CMK (cell line): ENCODE measurements at places on chromosomes 16 and 17.

GRCh38 chr17:63275318-63275970, 170.7 kb downstream of the CYB561 start:
- DNase-seq, result no peak

DNA sequence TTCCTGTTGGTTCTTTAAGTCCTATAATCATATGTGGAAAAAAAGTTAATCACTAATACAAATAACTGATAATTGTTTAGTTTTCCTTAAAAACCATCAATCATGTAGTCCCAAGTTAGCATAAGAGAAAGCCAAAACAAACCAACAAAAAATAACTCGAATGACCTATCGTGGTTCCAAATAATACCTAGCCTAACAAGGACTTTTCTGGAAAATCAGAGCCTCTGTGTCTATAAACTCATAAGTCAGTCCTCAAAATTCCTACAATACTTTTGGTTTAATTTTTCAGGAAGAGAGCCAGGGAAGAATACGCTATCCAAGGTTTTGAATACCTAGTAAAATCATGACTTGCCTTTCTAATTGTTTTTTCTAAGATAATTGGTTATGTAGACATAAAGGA, 975.3 kb upstream of the SOX9 start:
- DNase-seq, result no peak

DNA sequence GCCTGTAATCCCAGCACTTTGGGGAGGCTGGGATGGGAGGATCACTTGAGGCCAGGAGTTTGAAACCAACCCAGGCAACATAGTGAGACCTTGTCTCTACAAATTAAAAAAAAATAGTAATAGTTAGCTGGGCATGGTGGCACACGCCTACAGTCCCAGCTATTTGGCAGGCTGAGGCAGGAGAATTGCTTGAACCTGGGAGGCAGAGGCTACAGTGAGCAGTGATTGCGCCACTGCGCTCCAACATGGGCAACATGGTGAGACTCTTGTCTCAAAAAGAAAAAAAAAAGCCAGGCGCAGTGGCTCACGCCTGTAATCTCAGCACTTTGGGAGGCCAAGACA, 56.9 kb upstream of the MRTFB start:
- no peak for DNase-seq

DNA sequence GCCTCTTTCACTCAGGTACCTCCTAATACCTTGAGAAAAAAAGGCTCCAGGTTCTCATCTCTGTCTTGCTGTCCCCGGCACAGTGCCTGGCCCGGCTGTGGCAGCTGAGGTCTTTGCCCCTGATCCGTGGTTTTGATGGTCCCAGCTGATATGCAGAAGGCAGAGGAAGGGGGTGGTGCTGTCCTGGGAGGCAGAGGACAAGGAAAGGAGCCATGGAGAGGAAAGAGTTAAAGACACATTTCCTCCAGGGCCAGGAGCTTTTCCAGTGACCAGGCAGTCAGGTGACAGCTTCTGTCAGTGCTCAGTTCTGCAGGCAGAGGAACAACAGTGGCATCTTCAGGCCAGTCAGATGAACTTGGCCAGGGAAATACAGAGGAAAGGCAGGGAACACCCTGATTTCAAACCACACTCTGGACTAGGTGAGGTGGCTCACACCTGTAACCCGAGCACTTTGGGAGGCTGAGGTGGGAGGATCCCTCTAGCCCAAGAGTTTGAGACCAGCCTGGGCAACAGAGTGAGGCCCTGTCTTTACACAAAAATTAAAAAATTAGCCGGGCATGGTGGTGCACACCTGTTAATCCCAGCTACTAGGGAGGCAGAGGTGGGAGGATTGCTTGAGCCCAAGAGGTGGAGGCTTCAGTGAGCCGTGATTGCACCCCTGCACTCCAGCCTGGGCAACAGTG, 3.3 kb upstream of the COG1 start:
- DNase-seq, result no peak

- DNase-seq, result no peak
These were observed 23.1 kb downstream of the LITAFD start for GRCh38 chr16:8905168-8905762.

GRCh38 chr17:83178533-83179304, 99.3 kb downstream of the METRNL start:
- no peak for DNase-seq

DNA sequence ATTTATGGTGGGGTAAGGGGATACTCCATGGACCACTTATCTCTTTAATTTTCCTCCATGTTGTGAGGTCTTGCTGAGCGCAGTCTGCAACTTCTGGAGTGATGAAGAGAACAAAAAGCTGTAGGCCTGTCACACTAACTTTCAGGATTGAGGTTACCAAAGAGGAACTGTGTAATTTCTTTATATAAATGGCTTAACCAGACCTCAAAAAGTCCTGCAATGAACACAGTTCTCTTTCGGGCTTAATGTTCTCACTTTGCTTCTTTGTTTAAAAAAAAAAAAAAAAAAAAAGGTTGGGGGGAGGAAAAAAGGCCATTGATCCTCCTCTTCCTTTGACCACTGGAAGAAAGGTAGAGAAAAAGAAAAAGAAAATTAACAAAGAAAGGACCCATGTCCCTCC, 86.8 kb upstream of the SOX9 start:
- no peak for DNase-seq

- no peak for DNase-seq
These were observed 42.3 kb upstream of the NKD1 start for GRCh38 chr16:50505714-50506542.

GRCh38 chr16:31072540-31073141, 1.4 kb downstream of the ZNF668 start:
- DNase-seq, result no peak

DNA sequence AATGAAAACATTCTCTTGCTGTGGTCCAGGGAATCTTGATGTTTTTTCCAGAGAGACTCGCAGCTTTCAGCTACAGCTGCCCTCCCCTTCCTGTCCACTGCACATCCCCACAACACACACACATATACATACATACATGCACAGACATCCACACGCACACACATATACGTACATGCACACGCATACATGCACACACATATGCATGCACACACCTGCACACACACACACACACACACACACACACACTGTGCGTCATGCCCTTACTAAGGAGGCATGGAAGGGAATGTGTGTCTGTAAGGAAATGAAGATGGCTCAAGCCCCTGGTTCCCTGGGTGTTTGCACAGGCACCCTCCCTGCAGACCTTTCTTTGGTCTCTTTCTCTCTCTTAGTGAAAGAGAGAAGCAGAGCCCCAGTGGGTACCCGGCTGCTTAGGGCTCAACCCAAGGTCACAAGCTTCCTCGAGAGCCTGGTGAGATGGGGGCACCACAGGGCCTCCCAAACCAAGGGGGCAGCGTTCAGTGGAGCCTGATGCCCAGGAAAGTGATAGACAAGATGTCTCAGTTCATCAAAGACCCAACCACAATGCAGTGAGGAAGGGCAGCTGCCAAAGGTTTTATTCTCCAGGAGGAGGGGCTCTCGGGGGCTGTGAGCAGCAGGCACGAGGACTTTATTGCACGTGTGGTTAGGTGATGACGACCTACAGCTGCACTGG, 33.3 kb downstream of the TNFRSF13B start:
- no peak for DNase-seq

GRCh38 chr16:72715267-72715666, 332.7 kb downstream of the ZFHX3 start:
- DNase-seq, result no peak

DNA sequence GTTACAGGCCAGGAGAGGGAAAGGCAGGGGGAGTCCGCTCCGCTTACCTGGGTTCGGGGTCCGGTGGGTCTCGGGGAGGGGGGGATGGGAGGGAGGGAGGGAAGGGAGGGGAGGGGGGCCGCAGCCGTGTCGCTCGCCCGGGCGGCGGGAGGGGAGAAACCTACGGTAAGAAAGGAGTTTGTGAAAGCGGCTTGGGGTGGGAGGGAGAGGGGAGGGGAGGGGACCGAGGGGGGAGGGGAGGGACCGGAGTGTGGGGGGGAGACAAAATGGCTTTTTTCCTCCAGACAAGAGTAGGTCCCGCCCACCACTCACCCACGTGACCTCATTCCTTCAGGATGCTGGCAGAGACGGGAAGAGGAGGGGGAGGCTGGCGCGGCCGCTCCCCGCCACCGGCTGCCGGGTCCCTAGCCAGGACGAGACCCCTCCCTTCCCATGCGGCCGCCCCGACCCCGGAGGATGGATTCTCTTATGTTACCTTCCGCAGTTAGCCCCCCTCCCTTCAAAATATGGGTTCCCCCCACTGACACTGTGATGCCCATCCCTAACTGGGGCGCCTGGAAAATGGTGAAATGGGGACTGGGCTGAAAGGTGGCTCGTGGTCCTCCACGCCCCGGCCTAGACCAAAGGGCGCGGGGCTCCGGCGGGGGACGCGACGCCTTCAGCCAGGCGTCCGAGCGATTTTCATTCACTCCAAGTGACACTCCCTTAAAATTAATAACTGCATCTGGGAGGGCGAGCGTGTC, at the start of gene PCGF2:
PCGF2 (minus strand) TSS at position 188 of the 743 bp plus-strand sequence. CDS start 7,934 bp downstream, outside the sequence.
- DNase-seq, result peak; percentile 78

GRCh38 chr17:77590951-77591735, 367.4 kb upstream of the TNRC6C start:
- no peak for DNase-seq

GRCh38 chr16:70725024-70725911, 39.4 kb upstream of the MTSS2 start:
- no peak for DNase-seq

- no peak for DNase-seq
These were observed 156.4 kb downstream of the CMIP start for GRCh38 chr16:81601008-81601428.

DNA sequence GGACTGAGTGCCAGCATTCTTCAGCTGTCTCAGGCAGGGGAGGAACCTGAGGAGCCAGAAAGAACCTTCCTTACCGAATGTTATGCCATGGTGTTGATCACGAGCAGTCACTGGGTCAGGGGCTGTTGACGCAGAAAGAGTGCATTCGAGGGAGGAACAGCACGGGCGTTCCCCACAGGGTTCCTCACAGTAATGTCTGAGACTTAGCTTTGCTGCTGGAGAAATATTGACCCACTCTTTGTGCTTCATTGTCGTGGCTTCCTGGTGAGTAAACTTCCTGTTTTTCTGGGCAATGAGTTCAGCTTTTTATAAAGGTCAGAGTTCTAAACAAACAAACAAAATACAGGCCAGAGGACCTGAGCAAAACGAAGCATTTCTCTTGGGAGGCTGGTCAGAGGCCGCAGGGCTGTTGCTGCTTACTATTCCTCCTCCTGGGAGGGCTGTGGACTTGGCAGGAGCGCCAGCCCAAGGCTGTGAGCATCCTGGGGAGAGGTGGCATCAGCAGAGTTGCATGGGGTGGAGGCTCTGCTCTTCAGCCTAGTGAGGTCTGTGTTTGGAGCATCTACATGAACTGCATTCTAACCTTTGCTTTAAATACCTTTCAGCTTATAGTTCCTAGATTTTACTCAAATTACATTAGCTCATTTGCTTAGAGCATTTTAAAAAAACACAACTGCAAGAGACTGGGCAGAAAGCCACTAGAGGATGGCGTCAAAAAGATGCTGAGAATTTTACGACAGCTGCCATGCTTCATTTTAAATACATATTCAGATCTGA, 143.1 kb upstream of the CACNG5 start:
- DNase-seq, result no peak

- no peak for DNase-seq
These were observed at the start of gene GRIN2A for GRCh38 chr16:10182222-10183053. TSS of gene GRIN2A (minus strand) at chr16:10182428. CDS start at chr16:10180411, 2,017 bp downstream.

- DNase-seq, result peak; percentile 76
These were observed 9.9 kb upstream of the RAP1GAP2 start for GRCh38 chr17:2786176-2786881.

- DNase-seq, result no peak
These were observed 10.0 kb upstream of the CLUH start for GRCh38 chr17:2721603-2722002.

DNA sequence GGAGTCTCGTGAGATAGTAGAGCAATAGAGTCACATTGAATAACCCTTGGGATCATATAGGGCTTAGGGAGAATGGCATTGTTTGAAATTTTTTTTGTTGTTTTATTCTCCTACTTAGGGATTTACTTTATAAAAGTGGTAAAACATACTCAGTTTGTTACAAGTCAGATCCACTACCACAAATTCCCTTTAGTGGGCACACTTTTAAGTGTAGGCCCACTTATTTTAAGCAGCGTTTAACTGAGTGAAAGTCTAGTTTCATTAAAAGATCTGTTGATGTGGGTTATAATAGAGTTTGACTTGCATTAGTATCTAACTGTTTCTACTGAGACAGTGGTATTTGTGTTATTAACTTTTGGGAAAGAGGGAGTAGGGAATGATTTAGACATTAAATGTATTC, 49.3 kb downstream of the USP10 start:
- no peak for DNase-seq

GRCh38 chr17:27466376-27466742, 10.1 kb downstream of the KSR1 start:
- no peak for DNase-seq

GRCh38 chr16:77290451-77291115, 91.4 kb downstream of the SYCE1L start:
- no peak for DNase-seq

DNA sequence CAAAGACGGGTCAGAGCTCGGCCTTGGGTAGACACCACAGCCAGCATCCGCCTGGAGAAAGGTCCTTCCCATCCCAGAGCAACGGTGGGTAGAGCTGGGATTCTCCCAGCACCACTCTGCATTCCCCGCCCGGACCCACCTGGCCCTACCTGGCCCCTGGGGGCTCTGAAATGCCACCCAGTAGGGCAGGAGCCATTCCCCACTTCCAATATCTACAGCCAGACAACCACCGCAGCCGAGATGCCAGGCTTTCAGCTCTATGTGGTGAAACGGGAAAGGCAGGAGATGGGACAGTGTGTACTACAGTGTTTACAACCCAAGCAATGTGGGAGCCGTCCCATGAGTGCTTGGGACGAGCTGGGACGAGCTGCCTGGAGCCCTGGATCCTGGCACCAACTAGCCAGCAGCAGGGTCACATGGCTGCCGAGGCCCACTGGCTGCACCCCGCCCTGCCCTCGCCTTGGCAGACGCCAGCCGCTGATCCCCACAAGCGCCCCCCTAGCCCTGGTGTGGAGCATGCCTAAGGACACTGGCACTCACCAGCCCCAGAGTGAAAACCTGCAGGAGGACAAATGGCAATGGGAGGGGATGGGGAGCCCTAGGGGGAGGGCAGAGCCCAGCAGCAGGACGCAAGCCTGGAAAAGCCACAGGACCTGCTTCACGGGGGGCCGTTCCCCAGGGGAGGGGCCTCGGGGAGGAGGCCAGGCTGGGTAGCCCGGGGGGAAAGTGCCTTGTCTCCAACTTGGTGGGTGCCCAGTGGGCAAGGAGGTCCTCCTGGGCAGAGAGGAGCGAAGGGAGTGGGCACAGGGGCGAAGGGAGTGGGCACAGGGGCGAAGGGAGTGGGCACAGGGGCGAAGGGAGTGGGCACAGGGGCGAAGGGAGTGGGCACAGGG, 13.5 kb downstream of the TMC6 start:
- no peak for DNase-seq

- DNase-seq, result no peak
These were observed 40.1 kb upstream of the RGS9 start for GRCh38 chr17:65097110-65097509.

GRCh38 chr17:14325618-14326167, 24.8 kb downstream of the HS3ST3B1 start:
- DNase-seq, result no peak

DNA sequence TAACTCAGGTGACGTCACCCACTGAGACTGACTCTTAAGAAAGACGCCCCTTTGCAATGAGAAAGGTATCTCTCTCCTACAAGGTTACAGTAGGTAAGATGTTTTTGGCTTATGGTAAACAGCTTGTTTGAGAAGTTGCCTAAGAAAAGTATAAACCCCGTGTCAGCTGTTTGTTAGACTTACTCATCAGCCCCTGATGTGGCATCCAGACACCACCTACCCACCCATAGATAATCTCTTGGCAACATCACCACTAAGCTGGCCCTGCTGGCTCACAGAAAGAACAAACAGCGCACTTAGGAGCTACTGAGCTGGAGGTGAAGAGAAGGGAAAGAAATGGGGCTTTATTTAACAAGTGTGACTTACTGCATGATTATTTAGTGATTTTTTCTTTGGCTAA, 121.0 kb downstream of the PARN start:
- no peak for DNase-seq
